Left colon (tissue), 2 donors: ENCODE measurements at places on chromosomes 5 and 9. TPM values are rescaled to one million over a fixed set of nuclear protein-coding genes. Genes with fewer than 3 reads are reported as not detected.

THBS4 gene
- 8.2 TPM for total RNA-seq

CEL gene
- 2.4 TPM for total RNA-seq

MOB3B gene
- 47.1 TPM for total RNA-seq

TEK gene
- total RNA-seq = 4.2 TPM

COL27A1 gene
- total RNA-seq = 3.7 TPM

PCDHA5 gene
- 0.09 TPM for total RNA-seq

TRPM3 gene
- total RNA-seq = 0.22 TPM

PLPPR1 gene
- 0.46 TPM for total RNA-seq

ANKRD18B gene
- total RNA-seq = not detected

PCDHGB5 gene
- total RNA-seq = 4.0 TPM

FBXO10 gene
- 4.4 TPM for total RNA-seq

IRX2 gene
- 0.21 TPM for total RNA-seq

KCNIP1 gene
- total RNA-seq = 0.22 TPM

TTLL11 gene
- total RNA-seq = 6.6 TPM

DOLPP1 gene
- total RNA-seq = 53.1 TPM
